ENCODE measurements at places on chromosomes 16 and 17. TPM values are rescaled to one million over a fixed set of nuclear protein-coding genes. Genes with fewer than 3 reads are reported as not detected.

Gene EPX
- polyA plus RNA-seq: not detected

Gene SNX20
- polyA plus RNA-seq: 0.27 TPM

Gene FGF11
- polyA plus RNA-seq: 9.6 TPM

Gene SPNS3
- 0.36 TPM for polyA plus RNA-seq

Gene KCNJ2
- polyA plus RNA-seq: 7.1 TPM

Gene TXNDC11
- polyA plus RNA-seq: 23.6 TPM

GRCh38 chr17:3033741-3034577, 29.4 kb downstream of the OR1D5 start:
- H3K27ac ChIP-seq: no peak overlapping the region
- H3K27me3 ChIP-seq: no peaks in the 10 kb centered on the region
- H3K36me3 ChIP-seq: no peaks in the 10 kb centered on the region
- no peaks in the 10 kb centered on the region for H3K4me1 ChIP-seq

- no peak overlapping the region for H3K4me3 ChIP-seq
- H3K27me3 ChIP-seq: no peaks in the 10 kb centered on the region
- no peaks in the 10 kb centered on the region for H3K4me1 ChIP-seq
- no peaks in the 10 kb centered on the region for H3K36me3 ChIP-seq
- no peak overlapping the region for H3K27ac ChIP-seq
- no peak for DNase-seq
Measured at GRCh38 chr17:61834610-61835009, 28.7 kb downstream of the BRIP1 start.

GRCh38 chr16:21608639-21609328, 9.4 kb downstream of the METTL9 start:
- DNase-seq: no peak
- H3K36me3 ChIP-seq: no peaks in the 10 kb centered on the region
- peaks cover 18% of the 10 kb centered on the region for H3K4me1 ChIP-seq
- no peaks in the 10 kb centered on the region for H3K27me3 ChIP-seq

- no peaks in the 10 kb centered on the region for H3K27me3 ChIP-seq
- no peak overlapping the region for H3K27ac ChIP-seq
- H3K4me3 ChIP-seq: no peak overlapping the region
- peaks cover 6% of the 10 kb centered on the region for H3K4me1 ChIP-seq
- peak; percentile 19 for DNase-seq
Measured at GRCh38 chr16:54370278-54371040, 83.9 kb upstream of the IRX3 start.

DNA sequence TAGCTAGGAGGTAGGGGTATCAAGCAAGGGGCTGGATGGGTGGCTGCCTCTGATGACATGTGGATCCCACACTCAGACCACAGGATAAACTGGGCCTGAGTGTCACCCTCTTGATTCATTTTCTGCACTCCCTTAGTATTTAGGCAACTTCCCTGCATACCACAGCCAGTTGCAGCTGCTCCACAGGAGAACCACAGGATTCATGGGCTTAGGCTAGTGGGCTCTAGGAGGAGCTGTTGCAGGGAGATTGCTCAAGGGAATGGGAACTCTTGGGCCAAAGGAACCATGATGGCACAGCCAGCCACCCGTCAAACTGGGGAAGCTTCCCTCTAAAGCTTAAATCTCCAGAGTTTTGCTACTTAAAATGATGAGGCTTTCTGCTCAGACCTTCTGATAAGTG, 269.7 kb upstream of the ASIC2 start:
- peaks cover 17% of the 10 kb centered on the region for H3K4me1 ChIP-seq
- no peaks in the 10 kb centered on the region for H3K36me3 ChIP-seq
- no peak overlapping the region for H3K4me3 ChIP-seq
- H3K27me3 ChIP-seq: no peaks in the 10 kb centered on the region
- H3K27ac ChIP-seq: no peak overlapping the region

DNA sequence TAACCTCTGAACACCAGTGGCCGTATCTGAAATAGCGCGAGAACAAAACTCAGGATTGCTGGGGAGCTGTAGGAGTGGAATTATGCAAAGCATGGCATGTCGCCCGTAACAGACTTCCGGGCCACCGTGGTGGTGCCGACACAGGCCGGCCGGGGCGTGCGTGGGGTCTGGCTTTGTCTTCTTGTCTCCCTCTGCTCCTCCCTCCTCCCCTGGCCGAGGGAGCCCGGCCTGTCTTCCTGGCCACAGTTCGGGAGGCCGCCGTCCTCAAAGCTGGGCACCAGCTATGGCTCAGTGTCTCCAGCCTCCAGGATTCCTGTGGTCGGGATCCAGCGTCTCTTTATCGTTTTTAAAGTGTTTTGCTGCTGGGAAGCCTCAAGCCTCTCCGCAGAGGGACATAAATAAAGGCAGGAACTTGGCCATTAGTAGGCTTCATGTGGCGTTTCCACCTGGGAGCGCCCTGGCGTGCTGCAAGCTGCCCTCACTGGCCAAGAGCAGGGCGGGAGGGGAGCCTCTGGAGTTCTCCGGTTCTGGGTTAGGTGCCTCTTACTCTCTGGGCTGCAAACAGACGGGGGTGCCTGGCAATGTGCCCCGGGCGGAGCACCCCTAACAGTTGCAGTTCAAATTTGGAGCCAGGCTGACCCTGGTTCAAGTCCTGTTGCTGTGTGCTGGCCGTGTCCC, 22.0 kb upstream of the NPTX1 start:
- H3K36me3 ChIP-seq: no peaks in the 10 kb centered on the region
- peaks cover 6% of the 10 kb centered on the region for H3K27me3 ChIP-seq
- H3K4me3 ChIP-seq: peak overlapping the region; percentile 30
- peak overlapping the region; percentile 58 for H3K27ac ChIP-seq

DNA sequence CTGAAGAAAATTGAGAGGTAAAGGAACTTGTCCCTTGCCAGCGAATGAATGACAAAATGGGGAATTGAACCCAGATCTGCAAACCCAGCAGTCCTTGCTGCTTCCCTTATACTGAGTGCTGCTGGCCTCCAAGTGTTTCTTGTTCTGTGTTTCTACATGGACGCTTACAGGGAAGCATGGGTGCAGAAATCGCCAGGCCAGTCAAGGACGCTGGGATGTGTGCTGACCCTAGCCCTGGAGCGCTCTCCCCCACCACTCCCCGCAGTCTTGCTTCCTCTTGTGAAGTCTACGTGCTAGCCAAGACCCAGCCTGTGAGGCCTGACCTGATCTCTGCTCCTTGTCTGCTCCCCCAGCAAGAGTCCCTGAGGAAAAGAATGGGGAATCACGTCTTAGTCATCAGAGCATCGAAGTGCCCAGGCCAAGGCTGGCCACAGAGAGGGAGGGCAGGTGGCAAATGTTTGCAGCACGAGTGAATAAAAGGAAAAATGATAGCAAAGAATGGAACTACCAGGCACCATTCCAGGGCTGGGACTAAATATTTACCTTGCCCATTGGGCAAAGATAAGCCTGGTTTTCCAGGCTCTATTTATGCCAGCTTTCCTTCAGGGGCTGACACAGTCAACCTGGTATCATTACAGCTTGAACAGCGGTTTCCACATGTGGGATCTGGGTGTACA, 17.4 kb downstream of the CA4 start:
- H3K27ac ChIP-seq: no peak overlapping the region
- peaks cover 40% of the 10 kb centered on the region for H3K4me1 ChIP-seq
- H3K27me3 ChIP-seq: no peaks in the 10 kb centered on the region
- no peaks in the 10 kb centered on the region for H3K36me3 ChIP-seq

DNA sequence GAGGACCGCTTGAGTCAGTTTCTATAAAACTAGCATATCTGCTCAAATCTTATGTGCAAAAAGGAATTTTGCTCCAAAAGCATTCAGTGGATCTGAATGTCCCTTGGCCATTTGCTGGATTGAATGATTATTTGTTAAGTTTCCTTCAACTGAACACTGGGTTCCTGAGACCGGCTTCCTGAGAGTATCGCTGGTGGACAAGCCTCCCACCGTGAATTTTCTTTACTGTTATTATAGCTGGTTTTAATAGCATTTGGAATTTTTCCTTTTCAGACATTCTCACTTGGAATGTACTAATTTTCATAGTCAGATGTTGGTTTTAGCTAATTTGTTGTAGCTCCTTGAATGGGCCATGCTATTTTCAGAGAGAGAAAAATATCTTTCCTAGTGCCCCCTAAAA, 9.8 kb upstream of the MYOCD start:
- no peaks in the 10 kb centered on the region for H3K27me3 ChIP-seq
- H3K4me1 ChIP-seq: no peaks in the 10 kb centered on the region
- H3K4me3 ChIP-seq: no peak overlapping the region
- no peak for DNase-seq
- H3K36me3 ChIP-seq: no peaks in the 10 kb centered on the region
- no peak overlapping the region for H3K27ac ChIP-seq

DNA sequence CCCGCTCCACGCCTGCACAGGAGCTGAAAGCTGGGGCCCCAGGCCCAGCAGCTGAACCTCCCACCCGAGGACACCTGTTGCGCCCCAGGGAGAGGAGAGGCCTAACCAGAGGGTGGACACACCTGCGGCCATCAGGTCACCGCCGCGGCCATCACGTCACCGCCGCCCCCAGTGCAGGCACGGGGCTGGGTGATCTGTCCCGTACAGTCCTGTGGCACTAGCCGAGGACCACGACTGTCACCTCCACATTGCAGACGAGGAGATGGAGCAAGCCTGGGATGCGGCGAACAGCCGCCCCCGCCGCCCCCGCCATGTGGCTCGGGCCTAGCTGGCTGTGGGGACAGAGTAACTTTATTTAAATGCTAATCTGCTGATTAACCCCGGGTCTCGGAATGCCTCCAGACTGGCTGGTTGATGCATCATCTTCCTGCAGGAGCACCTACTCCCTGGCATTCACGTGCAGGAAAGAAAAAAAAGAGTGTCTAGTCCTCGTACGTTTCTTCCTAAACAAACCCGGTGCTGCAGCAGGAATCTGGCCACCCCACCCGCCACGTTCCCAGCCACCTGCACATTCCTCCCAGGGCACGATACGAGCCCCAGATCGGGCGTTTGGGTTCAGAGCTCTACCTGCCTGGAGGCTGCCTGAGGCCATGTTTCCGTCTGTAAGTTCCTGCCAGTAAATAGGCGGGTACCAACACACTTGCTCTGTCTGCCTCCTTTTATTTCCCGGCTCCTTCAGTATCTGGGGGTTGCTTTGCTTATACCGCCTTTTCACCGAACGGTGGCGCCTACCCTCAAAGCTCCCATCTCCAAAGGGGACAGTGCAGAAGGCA, 29.9 kb downstream of the PIEZO1 start:
- H3K27me3 ChIP-seq: no peaks in the 10 kb centered on the region
- no peaks in the 10 kb centered on the region for H3K36me3 ChIP-seq

GRCh38 chr17:75825748-75826370, 18.3 kb downstream of the UNC13D start:
- H3K4me3 ChIP-seq: no peak overlapping the region
- H3K4me1 ChIP-seq: peaks cover 18% of the 10 kb centered on the region
- peaks cover 51% of the 10 kb centered on the region for H3K36me3 ChIP-seq
- H3K27ac ChIP-seq: no peak overlapping the region
- DNase-seq: no peak
- no peaks in the 10 kb centered on the region for H3K27me3 ChIP-seq

DNA sequence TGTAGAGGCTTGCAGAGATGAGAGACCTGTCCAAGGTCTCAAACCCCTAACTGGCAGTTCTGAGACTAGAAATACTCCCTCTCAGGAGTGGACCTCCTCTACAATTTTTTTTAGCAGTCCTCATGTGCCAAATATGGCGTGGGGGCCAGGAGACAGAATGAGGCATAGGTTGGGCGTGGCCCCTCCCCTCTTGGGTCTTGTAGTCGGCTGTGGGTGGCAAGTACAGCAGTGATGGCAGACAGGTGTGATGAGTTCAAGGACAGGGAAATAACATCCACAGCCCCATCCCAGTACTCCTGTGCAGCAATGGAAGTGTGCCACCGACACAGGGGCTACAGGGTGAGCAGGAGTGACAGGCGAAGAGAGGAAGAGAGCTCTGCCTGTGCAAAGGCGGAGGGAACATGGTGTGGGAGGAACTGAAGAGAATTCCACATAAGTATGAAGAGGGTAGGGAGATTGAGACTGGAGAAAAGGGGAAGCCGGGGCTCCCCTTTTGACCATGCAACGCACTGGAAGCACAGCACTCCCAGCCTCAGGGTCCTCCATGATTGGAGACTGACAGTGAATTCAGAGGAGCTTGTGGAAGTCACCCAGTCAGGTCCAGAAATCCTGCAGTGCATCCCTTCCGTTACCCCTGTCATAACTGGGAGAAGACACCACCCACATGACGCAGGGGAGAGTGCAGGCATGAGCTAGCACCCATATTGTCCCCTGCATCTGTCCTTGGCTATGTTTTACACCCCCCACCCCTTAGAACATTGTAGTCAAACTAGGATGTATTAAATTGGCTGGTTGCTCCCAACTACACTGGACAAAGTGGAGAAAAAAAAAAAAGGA, 14.8 kb upstream of the CETP start:
- DNase-seq: no peak
- H3K4me3 ChIP-seq: no peak overlapping the region
- H3K36me3 ChIP-seq: peaks cover 58% of the 10 kb centered on the region

GRCh38 chr16:17555176-17555575, 84.4 kb upstream of the XYLT1 start:
- no peaks in the 10 kb centered on the region for H3K27me3 ChIP-seq
- no peaks in the 10 kb centered on the region for H3K4me1 ChIP-seq
- no peaks in the 10 kb centered on the region for H3K36me3 ChIP-seq
- no peak for DNase-seq
- no peak overlapping the region for H3K27ac ChIP-seq

DNA sequence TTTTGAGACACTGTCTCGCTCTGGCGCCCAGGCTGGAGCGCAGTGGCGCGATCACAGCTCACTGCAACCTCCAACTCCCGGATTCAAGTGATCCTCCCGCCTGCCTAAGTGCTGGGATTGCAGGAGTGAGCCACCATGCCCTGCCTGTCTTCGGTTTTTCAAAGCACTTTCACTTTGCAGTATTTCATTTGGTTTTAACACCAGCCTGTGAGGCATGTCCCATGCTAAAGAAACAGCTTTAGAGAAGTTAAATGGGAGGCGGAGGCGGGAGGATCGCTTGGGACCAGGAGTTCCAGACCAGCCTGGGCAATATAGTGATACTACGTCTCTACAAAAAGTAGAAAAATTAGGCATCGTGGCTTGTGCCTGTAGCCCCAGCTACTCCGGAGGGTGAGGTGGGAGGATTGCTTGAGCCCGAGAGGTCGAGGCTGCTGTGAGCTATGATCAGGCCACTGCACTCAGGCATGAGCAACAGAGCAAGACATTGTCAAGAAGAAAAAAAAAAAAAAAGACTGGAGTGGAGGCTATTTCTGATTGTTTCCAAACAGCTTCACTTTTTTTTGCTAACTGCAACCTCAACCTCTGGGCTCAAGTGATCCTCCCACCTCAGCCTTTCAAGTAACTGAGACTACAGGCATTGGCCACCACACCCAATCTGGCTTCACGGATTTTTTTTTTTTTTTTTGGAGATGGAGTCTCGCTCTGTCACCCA, 1.3 kb downstream of the METTL23 start:
- DNase-seq: no peak
- peaks cover 61% of the 10 kb centered on the region for H3K36me3 ChIP-seq
- H3K27me3 ChIP-seq: no peaks in the 10 kb centered on the region

- H3K4me3 ChIP-seq: no peak overlapping the region
- DNase-seq: no peak
- no peak overlapping the region for H3K27ac ChIP-seq
- H3K36me3 ChIP-seq: no peaks in the 10 kb centered on the region
- H3K27me3 ChIP-seq: no peaks in the 10 kb centered on the region
Measured at GRCh38 chr16:57699899-57700298, 5.3 kb downstream of the DRC7 start.
